ENCODE measurements at places on chromosomes 4 and X.

GRCh38 chrX:128543114-128543513, 490.9 kb upstream of the ACTRT1 start:
- DNase-seq = no peak

- no peak for DNase-seq
Measured at GRCh38 chr4:124427095-124427767, 285.3 kb downstream of the ANKRD50 start.

DNA sequence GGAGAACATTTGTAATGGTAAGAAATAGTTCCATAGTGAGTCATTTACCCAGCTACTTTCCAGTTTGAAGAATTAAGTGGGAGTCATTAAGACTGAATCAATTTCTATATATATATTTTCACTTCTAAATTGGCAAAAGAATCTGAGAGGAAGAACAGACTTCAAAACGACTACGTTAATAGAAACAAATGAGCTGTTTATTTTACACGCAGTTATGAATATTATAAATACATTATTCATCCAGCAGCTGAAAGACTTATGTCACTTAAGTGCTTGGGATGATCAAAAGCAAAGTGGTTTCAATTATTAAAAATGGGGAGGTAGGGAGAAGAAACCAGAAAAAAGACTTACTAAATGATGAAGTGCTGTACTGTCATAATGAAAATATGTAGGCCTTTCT, 260.5 kb upstream of the DDX53 start:
- DNase-seq = no peak

DNA sequence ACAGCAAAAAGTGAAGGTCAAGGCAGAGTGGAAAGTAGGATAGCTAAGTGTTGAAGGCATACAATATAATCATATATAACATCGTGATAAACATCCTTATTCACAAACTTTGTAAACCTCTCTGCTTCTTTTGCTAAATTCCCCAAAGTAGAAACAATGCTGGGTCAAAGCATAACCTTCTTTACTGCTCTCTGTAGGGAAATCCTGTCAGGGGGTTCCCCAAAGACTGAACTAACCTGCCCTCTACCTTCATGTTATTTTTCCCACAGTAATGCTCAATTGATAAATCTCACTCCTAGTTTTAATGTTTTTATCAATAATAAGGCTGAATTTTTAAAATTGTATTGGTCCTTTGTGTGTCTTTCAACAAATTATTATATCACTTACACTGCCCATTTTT, 55.7 kb downstream of the DCHS2 start:
- DNase-seq = no peak

DNA sequence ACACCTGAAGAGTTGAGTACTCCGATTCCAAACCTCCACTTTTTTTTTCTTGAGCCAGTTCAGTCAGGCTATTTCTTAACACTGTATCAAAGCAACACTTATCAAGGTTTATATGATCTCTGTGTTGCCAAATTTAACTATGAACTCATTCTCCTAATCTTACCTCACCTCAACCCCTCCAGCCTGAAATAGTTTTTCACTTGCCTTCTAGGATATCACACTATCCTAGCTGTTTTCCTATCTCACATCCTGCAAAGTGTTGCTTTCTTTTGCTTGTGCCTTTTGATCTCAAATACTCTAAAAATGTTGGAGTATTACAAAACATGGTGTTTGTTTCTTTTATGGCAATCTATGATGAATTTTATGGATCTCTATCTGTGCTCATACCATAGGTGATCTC, 415.0 kb downstream of the CFAP47 start:
- DNase-seq = no peak

DNA sequence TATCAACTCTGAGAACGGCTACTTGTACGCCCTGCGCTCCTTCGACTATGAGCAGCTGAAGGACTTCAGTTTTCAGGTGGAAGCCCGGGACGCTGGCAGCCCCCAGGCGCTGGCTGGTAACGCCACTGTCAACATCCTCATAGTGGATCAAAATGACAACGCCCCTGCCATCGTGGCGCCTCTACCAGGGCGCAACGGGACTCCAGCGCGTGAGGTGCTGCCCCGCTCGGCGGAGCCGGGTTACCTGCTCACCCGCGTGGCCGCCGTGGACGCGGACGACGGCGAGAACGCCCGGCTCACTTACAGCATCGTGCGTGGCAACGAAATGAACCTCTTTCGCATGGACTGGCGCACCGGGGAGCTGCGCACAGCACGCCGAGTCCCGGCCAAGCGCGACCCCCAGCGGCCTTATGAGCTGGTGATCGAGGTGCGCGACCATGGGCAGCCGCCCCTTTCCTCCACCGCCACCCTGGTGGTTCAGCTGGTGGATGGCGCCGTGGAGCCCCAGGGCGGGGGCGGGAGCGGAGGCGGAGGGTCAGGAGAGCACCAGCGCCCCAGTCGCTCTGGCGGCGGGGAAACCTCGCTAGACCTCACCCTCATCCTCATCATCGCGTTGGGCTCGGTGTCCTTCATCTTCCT, 2.7 kb downstream of the PCDH10 start:
- no peak for DNase-seq

DNA sequence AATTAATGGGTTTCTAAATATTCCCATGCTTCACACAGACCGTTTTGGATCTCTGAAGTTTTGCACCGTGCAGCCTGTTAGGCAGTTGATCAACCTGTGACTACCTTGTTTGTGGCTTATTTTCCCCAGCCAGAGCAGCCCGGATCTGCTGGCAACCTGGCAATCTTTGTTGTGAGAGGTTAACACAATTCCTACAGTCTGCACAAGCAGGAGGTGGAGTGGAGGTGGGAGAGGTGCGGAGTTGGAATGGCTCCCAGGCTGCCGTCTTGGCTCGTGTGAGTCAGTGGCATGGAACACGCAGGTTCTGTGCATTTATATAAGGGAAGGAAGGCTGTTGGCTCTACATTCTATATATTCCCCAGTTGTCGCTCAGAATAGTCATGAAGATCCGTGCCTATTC, 70.9 kb upstream of the STOX2 start:
- no peak for DNase-seq

DNA sequence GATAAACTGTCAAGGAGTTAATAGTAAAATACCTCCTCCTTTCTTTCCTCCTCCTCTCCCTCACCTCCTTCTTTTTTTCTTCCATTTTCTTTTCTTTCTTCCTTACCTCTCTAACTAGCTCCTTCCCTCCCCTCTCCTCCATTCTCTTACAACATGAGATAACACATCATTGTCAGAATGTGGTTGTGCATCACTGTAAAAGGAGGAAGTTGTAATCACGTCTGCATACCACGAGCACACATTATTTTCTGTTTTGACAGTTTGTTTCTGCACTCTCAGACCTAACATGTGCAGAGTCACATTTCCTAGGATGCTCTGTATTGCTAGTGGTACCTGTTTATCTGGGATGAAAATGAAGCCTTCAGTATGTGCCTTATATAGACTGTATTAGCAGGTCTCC, 9.1 kb downstream of the SLIT2 start:
- DNase-seq = no peak

- no peak for DNase-seq
Measured at GRCh38 chr4:150224896-150225591, 146.8 kb downstream of the DCLK2 start.

DNA sequence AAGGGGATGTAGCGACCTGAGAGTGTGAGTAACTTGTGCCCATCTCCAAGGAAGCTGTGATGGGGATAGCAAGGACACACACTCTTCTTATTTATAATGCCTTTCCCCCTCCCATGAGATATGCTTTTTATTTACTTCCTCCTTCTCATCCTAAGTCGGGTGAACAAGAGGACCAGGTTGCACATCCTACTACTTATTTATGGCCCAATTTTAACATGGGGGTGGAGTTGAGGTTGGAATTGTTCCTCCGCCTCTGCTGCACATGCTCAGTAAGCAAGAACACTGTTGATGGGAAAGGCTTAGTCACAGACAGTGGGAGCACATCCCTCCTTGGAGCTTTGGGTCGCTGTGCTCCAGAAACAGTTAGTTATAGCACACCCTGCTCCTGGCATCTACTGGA, 15.2 kb upstream of the TLR8 start:
- DNase-seq = no peak

DNA sequence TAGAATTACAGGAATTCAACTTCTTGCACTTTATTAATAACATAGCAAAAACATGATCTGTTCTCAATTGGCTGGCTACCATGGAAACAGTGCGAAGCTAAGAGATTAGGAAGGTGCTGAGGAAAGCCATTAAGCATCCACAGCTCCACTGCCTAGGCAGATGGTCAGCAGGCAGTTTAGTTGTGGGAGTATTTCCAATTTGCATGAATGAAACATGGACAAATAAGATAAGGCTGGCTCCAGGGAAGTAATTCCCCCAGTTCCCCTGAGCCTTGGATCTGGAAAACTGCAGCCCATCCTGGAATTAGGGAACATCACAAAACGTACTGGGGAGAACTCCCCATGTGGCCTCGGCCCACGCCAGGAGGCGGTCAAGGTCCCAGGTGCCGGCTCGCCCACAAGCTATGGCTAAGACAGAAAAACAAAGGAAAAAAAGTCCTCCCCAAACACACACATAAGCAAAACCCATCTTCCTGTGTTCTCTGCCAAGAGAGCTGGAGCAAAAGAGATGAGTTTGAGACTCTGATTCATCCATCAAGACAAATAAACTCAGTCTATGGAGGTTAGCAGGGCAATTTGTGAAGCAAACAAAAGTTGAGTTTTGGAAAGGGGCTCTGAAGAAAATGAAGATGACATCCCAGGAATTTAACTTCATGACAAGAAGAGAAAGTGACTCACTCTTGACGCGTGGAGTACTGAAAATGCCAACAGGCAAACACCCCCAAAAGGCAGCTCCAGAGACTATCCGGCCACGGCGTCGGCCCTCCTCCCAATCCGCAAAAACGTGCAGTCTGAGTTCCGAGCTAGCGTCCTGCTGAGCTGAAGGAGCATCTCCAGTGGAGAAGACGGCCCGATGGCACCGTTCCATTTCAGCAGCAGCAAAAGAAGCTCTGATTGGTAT, 45.1 kb downstream of the IGFBP7 start:
- no peak for DNase-seq

- DNase-seq = no peak
Measured at GRCh38 chr4:170037481-170037880, 11.3 kb upstream of the MFAP3L start.

All from activated naive CD4-positive, alpha-beta T cell treated with Interleukin-2 at 50 U/mL for 16 hours (primary cell).